Naive thymus-derived CD8-positive, alpha-beta T cell (primary cell): ENCODE measurements at places on chromosomes 6 and 20.

GRCh38 chr6:13304580-13305260 lies 23.6 kb downstream of the TBC1D7 start:
- no peak for DNase-seq

GRCh38 chr6:92810913-92811312 lies 608.4 kb downstream of the EPHA7 start:
- no peak for DNase-seq

GRCh38 chr6:92147246-92147645 lies 1272.1 kb downstream of the EPHA7 start:
- DNase-seq = no peak

DNA sequence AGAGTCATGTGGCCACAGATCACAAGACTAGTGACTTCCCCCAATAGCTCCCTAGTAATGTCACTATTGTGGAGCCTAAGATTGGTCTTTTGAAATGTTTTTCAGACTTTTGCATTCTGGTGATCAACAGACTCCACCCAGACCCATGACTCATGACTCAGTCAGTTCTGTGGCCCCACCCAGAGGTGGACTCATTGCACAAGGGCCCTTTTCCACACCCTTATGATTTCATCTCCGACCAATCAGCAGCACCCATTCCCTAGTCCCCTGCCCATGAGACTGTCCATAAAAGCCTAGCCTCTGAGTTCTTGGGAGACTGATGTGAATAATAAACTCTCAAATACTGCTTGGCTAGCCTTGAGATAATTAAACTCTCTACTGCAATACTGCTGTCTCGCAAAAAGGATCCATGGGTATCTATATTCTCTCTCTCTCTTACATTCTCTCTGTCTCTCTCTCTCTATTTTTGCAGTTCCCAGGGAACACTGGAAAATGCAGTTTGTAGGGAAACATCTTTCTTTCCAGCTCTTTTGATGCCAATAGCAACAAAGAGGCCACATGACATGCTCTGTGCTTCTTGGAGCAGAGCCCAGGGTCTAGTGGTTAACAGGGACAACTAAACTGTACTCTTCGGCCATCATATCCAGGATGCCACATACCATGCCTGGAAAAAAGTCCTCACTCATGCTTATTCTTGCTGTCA lies 71.3 kb upstream of the IYD start:
- DNase-seq = no peak

DNA sequence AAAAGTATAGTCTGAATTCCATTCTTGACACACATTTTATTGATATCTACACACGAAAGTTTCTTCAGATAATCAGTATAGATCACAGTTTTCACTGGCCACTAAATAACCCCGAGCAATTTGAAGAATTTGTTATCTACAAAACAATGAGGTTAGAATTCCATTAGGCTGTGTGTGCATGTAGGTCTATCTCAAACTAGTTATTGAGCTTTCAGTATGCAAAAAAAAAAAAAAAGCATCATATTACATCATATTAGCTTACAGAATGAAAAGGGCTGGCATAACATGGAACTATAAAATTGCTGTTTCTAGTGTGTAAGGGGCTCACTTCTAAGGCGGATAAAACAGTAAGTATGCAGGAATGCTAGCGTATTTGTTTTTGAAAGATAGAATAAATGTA lies 59.5 kb upstream of the ADGRG6 start:
- DNase-seq = no peak

DNA sequence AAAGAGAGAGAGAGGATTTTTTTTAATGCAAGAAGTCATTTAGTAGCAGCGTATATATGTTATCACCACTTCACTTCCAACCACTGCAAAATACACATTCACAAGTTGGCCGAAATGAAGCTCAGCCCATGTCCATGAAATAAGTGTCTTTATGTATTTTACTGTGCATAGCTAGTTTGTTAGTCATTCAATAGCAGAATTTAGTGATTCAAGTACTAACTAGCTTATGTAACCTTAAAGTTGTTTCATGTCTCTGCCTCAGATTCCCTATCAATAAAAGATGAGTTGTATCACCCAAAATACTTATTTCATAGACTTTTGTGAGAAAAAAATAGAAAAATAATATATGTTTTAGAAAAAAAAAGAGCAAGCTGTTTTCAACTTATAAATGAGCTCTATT lies 153.7 kb upstream of the PRDM1 start:
- no peak for DNase-seq

GRCh38 chr6:32483968-32484613 lies 44.4 kb downstream of the HLA-DRA start:
- DNase-seq = no peak

DNA sequence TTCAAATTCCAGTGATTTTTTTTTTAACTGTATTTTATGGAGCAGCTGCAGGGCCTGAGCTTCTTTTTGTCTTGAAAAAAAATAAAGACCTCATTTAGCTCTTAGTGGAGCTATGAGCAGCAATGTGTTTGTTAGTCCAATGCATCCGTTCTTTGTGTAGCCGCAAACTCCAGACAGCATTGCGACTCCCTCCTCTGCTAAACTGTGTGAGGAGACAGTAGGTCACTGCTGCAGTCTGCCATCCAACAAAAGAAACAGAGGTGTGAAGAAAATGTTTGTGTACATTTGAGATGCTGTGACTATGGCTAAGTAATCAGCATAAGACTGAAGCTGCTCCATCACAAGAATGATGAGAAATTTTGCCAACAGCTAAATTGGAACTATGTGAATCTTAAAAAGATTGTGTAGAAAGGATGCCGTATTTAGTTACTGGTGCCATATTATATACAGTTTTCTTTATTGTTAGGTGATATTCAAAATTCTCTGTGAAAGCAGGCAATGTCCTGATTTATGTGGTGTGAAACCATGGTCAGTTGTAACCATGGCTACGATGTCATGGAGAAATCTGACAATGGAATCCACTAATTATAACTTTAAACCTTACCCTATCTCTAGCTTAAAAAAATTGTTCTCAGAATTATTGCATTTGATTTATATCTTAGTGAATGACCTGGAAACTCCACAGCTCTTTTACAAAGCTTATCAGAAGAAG lies 428.8 kb upstream of the EPHA7 start:
- DNase-seq = no peak

- no peak for DNase-seq
Measured at GRCh38 chr6:144897441-144897921, 612.3 kb downstream of the UTRN start.

- DNase-seq = peak; percentile 10
Measured at GRCh38 chr6:43980004-43980795, 147.1 kb downstream of the MRPL14 start.

- DNase-seq = no peak
Measured at GRCh38 chr6:135380793-135381192, 116.7 kb downstream of the AHI1 start.

DNA sequence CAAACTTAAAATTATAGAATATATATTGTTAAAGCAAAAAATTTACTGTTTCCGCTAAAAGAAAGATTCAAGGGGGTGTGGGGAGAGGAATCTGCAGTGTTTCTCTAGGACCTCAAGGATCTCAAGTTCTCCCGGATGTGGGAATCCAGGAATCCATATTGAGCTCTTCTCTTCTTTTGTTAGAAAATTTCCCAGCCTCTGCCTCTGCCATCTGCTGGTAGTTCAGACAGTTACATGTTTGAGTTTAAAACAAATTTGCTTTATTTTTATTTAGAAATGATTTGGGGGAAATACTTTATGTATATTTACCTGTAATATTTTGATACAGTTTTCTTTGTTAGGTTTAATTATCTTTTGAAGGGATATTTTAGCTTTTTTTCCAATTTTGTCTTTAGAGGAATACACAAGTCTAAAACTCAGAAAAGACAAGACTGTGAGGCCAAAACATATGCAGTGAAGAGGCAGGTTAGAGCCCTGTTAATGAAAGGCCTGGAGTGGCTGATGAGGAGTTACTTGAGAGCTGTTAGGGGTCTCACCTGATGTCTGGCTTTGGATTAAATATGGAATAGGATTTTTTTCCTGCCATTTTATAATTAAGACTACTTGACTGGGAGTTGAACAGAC lies 268.8 kb downstream of the ARID1B start:
- DNase-seq = no peak

GRCh38 chr6:31399589-31400466 lies 3.6 kb upstream of the MICA start:
- peak; percentile 55 for DNase-seq

GRCh38 chr20:53695797-53696527 lies 102.3 kb upstream of the ZNF217 start:
- DNase-seq = no peak

- no peak for DNase-seq
Measured at GRCh38 chr20:54228841-54229240, 21.0 kb downstream of the PFDN4 start.

GRCh38 chr6:3456898-3457709 lies at the start of gene SLC22A23:
TSS of gene SLC22A23 (minus strand) at chr6:3457050. CDS start at chr6:3456559, 491 bp downstream.
- DNase-seq = peak; percentile 75

DNA sequence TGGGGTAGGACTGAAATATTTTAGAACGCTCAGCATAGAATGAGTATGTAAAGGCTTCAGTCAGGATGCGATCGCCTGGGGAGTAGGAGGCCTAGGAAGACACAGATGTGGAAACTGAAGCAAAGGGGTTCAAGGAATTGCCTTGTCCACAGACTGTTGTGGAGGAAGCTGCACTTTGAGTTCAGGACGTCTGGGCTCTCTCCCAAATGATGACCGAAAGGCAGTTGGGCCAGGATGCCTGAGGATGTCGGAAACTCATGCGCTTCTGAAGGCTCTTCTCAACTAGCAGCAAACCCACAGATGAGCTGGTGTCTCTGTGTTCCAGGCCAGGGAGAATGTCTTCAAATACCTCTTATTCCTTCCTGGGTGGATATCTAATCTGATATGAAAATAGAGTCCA lies 146.2 kb upstream of the SULF2 start:
- DNase-seq = no peak

DNA sequence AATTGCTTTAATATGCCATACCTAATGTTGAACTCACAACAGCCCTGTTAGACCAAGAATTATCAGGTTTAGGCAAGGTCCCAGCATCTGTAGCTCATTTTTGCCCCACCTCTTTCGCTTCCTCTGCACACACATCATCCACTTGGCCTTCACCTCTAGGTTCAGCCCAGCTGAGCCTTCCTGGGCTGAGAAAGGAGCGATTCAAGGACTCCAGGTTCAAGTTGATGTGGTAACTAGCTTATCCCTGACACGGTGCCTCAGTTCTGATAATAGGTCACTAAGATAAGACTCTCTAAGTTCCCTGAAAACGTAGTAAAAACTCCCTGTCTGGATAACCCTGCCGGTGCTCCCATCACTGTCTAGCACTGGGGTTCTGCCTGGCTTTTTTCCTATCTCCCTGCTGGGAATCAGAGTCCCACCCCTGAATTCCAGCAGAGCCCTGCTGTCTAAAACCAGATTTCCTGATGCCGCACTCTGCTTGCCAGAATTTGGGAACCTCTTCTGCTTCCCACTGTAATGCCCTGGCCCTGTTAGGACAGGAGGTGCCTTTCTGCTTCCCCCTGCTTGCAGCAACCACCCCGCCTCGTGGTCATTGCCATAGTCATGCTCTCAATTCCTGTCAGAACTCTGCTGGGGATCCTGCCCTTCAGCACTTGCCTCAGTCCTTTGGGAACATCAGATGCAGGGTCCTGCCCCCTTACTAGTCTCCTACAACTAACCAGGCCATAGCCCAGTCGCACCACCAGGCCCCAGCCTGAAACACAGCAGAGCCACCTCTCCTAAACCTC lies 47.6 kb downstream of the ALDH8A1 start:
- no peak for DNase-seq

- DNase-seq = no peak
Measured at GRCh38 chr6:41536795-41537758, 9.1 kb upstream of the FOXP4 start.

GRCh38 chr20:34069341-34070078 lies 42.5 kb downstream of the EIF2S2 start:
- DNase-seq = peak; percentile 18

- DNase-seq = no peak
Measured at GRCh38 chr20:32764005-32764960, 2.1 kb downstream of the DNMT3B start.

DNA sequence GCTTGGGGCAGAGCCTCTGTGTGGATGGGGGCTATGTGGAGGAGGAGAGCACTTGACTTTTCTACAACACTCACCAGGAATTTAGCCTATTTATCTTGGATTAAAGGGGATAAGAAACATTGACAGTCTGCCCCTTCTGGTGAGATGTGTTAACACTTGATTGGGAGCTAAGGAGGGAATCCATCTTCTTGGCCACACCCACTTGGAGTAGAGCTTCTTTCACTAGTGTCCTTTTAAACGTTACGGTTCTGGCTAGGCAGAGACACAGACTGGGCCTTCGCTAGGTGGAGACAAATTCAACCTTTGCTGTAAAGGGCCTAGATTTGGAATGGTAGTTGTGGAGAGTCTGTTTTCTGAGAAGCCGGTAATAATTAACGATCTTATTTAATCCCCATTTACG lies 15.5 kb upstream of the TPBG start:
- no peak for DNase-seq

GRCh38 chr6:54133186-54133585 lies 21.9 kb downstream of the MLIP start:
- no peak for DNase-seq

- no peak for DNase-seq
Measured at GRCh38 chr6:142707255-142707654, 237.7 kb downstream of the HIVEP2 start.

DNA sequence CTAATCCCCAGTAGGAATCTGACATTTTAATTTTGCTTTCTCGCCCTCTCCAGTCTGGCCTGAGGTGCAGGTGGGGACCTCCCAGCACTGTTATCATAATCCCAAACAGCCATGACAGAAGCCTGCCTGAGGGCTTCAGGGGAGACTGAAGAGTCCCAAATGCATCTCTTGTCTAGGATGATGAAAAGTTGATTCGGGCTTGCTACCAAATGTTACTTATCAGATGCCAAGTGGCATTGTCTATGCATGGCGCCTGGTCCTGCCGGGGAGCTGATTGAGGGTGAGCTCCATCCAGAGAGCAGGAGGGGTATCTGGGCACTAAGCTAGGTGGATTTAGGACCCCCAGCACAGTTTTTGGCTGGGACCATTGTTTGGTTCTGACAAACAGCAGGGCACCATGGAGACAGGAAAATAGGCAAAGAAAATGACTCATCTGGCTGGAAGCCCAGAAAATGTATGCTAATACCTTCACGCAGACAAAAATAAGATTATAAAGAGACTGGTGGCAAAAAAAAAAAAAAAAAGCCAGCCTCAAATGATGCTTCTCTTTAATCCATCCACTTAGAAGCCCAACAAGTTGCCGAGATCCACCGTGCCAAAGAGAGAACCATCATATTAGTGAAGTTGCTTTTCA lies 513.7 kb upstream of the SULF2 start:
- DNase-seq = no peak

DNA sequence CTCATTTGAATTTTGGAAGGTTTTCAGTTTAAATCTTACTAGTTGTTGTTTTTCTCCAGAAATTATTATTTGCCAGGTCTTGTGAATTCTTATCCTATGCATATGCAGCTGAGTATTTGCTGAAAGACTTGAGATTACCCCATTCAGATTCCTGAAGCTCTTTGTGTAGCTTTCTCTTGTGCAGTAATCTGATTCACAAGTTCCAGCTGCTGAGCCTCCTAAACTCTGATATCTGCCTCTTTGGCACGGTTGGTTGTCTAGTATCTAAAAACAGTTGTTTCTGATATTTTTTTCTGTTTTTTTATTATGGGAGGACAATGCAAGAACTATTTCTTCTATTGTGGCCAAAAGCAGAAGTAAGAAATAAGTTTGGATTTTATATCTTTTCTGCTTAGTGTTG lies 863.9 kb upstream of the MANEA start:
- DNase-seq = no peak
